Foreskin keratinocyte (primary cell): ENCODE measurements at places on chromosomes 4 and X.

DNA sequence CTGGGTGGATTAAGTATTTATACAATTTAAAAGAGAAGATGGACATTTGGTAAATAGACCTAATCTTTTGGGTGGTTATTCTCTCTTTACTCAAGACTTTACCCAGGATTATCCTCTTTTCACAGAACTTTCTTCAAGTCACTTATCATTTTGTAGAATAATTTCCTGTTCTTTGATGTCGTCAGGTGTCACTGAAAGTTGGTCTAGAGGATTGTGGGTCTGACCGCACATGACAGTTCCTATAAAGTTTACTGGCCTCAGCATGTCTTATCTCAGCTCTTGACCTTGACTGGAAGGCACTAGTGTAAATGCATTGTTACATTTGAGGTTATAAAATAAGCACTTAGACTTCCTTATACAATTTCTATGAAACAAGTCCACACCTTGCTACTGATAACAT, 139.9 kb upstream of the SLC4A4 start:
- no peak for DNase-seq

DNA sequence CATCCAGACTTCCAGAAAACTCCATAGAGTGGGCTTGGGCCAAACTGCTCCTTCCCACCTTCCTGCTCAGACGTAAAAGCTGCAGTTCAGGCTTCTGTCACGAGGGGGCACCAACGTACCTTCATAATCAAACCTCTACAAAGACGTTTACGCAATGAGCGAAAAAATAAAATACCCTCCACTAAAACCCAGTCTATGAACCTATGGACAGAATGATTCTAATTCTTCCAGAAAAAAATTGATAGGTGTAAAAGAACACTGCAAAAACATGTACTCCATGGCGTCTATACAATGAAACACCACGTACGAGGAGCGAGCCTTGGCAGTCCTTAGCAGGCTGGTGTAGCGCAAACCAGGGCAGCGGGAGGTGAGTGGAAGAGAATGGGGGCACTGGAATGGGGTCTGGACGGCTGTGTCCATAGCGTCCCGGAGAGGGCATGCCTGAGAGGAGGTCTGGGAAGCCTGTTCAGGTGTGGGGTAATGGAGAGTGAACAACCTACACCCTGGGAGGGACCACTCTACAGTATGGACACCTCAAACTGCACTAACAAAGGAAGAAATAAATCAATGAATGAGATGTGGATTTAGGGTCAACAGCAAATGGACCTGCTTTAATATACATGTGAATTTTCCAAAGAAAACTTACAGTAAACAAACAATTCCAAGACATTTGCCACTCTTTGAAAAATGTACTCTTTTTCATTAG, 14.4 kb upstream of the RAB40A start:
- DNase-seq = no peak

GRCh38 chrX:103818842-103819619, 13.0 kb downstream of the RAB9B start:
- no peak for DNase-seq

GRCh38 chr4:106284227-106284626, 31.8 kb downstream of the TBCK start:
- no peak for DNase-seq

GRCh38 chr4:121674696-121675095, 22.1 kb downstream of the ANXA5 start:
- no peak for DNase-seq

DNA sequence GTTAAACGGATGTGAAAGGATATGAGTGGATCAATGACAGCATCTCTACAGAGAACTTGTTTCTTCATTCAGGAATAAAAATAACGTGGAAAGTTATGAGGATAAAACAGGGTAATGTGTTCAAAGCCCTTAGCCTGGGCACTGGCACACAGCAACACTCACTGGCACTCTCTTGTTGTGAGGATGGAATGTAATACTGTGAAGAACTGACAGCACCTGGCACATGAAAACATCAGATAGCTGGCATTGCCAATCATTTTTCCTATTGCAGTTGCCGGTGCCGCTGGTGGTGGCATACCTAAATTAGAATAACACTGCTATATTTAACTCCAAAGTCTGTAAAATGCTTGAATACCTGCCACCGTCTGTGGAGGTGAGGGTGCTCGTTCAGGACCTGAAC, 1061.2 kb downstream of the DMD start:
- no peak for DNase-seq

DNA sequence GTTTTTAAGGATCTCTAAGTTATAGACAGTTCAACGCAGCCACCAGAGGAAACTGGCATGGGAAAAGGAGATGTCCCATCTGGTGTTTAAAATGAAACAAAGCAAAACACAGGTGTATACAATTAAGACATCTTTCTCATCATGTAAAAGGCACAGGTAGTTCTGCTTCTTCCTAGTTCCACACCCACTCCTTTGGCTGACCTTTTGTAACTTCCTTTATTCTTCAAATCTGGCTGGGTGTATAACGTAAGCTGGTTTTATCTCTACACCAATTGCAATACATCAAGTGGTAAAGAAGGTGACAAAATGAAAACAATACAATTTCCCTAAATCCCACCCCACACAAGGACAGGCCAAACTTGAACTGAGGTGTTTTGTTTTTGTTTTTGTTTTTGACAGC, 27.3 kb upstream of the FBXW7 start:
- DNase-seq = no peak

- no peak for DNase-seq
These were observed 1.4 kb downstream of the NKX6-1 start for GRCh38 chr4:84497504-84498202.

DNA sequence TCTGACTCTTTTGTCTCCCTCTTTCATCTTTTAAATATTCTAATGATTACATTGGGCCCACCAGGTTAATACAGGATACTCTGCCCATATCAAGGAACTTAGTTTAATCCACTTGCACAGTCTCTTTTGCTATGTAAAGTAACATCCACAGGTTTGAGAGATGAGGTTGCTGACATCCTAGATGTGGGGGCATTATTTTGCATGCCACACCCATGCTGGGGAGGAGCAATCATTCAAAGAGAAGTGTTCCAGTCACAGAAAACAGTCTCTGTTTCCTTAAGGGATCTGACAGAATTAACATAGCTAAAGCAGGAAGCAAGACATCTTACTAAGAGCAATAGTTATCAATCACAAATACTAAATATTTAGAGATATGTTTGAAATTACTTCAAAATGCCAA, 11.5 kb upstream of the TRAM1L1 start:
- DNase-seq = no peak

GRCh38 chrX:45517090-45517973, 316.7 kb upstream of the DIPK2B start:
- peak; percentile 32 for DNase-seq
